ENCODE measurements at places on chromosomes 2 and 18. TPM values are rescaled to one million over a fixed set of nuclear protein-coding genes. Genes with fewer than 3 reads are reported as not detected.

DSEL gene
- total RNA-seq, result 0.40 TPM

GALR1 gene
- total RNA-seq, result not detected

TUBB8B gene
- total RNA-seq, result not detected

INHBB gene
- 20.0 TPM for total RNA-seq

CDH20 gene
- total RNA-seq, result not detected

NDUFV2 gene
- 148 TPM for total RNA-seq

UGT1A9 gene
- 5.0 TPM for total RNA-seq

HIBCH gene
- 13.4 TPM for total RNA-seq

ALPP gene
- total RNA-seq, result 5.2 TPM

PNPT1 gene
- 30.2 TPM for total RNA-seq

ATP8B1 gene
- total RNA-seq, result 6.8 TPM

TNFRSF11A gene
- 9.5 TPM for total RNA-seq

MYL1 gene
- total RNA-seq, result not detected

MCFD2 gene
- 110 TPM for total RNA-seq

OTOS gene
- total RNA-seq, result not detected

FBXO41 gene
- total RNA-seq, result 5.2 TPM

CNDP1 gene
- total RNA-seq, result not detected
